Activated naive CD4-positive, alpha-beta T cell (primary cell): ENCODE measurements at places on chromosomes 1 and 21.

DNA sequence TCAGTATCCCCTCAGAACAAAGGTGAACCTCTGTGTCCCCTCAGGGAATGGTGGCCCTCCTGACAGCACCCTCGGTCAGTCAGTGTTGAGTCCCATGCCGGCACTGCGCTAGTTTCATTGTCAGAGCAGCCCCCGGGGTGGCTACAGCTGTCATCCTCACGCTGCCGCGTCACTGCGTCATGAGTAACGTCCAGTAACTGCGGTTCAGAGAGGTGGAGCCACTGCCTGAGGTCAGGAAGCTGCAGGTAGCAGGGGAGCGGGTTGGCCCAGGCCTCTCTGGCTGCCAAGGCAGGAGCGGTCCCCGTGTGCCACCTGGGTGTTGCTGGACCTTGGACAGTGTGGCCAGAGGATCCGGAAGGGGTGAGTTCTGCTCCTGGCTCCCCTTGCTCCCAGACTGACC lies 20.2 kb upstream of the WNT4 start:
- no peak for DNase-seq

GRCh38 chr21:25827513-25827912 lies 92.7 kb downstream of the GABPA start:
- no peak for DNase-seq

DNA sequence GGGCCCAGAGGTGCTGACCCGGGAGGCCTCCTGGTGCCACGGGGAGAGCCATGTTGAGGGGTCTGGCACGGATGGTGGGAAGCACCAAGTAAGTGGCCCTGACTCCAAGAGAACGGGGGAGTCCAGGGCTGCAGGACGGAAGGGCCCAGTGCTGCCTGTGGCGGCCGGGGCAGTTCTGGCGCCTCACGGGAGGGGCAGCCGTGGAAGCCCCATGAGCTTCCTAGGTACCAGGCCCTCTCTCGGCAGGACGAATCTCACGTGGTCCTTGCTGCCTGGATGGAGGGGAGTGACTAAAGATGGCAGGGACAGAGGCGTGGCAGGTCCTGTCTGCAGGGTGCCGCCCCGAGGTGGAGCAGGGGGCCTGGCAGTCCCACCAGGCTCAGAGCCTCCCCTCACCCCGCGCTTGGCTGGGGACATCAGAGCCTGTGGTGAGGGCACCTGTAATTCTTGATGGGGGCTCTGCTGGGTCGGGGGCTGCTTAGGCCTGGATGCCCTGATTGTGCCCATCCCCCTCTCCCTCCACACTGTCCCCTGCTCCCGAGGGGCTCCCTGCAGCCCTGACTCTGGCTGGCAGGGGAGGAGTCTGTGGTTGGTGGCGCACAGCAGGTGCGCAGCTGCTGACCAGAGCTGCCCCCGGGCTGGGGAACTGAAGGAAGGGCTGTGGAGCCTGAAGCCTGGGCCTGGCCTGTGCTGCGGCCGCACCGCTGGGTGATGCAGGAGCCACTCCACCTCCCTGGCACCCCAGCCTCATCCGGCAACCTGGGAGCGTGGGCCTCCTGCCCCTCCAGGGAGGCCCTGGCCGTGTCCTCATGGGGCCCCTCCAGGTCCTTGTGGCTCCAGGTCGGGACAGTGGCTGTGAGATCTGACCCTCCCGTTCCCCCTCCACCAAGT lies 31.4 kb downstream of the POFUT2 start:
- DNase-seq = no peak

DNA sequence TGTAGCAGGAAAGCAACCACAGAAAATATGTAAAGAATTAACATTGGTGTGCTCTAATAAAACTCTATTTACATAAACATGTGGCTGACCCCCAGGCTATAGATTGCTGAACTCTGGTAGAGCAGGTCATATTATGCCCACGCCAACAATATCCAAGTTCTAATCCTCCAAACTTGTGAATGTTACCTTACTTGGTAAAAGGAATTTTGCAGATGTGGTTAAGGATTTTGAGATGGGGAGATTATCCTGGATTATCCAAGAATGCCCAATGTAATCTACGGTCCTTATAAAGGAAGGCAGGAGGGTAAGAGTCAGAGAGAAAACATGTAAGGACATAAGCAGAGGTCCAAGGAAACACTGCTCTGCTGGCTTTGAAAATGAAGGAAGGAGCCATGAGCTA lies 201.0 kb downstream of the USH2A start:
- no peak for DNase-seq

DNA sequence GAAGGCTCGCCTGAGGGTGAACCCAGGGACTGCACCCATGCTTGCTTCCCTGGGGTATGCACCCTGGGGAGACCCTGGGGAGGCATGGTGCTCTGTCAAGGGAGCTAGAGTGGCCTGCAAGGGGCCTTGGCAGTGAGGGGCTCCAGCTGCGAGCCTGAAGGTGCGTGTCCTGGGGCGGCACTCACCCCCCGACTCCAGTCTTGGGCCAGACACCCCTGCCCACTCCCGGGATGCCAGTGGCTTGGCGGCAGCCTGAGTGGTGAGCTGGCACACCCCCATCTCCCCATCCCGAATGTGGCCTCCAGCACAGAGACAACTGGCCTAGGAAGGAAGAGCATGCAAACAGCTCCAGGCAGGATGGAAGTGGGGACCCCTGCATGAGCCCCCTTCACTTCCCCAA lies 2.6 kb downstream of the SUMO3 start:
- no peak for DNase-seq

- DNase-seq = no peak
Observed at GRCh38 chr1:232090816-232091215, 464.2 kb downstream of the DISC1 start.

- DNase-seq = no peak
Observed at GRCh38 chr1:225772323-225772768, 5.3 kb upstream of the SRP9 start.

- no peak for DNase-seq
Observed at GRCh38 chr21:14361958-14362357, 21.0 kb downstream of the HSPA13 start.

DNA sequence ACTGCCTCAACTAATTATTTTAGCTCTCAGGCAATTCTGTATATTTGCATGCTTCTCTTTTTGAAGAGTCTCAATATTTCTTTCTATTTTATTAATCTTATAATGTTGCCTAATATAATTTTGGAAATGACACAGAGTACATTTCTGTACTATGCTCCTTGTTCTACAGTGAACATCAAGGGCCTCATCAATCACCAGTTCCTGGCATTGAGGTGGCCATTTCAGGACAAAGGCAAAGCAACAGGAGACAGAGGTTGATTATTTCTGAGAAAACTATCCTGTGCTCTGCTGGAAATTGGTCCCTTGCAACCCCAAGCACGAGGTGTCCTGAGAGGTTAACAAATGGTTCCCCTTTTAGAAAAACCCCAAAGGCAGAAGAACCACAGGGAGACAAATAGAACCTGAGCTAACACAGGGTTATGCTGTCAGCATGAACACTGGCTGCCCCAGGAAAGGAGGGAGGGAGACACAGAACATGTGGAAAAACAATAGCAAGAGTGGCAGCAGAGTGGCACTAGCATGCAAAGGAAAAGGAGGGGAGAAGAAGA lies 63.9 kb upstream of the VAV3 start:
- no peak for DNase-seq

- DNase-seq = no peak
Observed at GRCh38 chr1:17259233-17259873, 10.5 kb downstream of the PADI3 start.

DNA sequence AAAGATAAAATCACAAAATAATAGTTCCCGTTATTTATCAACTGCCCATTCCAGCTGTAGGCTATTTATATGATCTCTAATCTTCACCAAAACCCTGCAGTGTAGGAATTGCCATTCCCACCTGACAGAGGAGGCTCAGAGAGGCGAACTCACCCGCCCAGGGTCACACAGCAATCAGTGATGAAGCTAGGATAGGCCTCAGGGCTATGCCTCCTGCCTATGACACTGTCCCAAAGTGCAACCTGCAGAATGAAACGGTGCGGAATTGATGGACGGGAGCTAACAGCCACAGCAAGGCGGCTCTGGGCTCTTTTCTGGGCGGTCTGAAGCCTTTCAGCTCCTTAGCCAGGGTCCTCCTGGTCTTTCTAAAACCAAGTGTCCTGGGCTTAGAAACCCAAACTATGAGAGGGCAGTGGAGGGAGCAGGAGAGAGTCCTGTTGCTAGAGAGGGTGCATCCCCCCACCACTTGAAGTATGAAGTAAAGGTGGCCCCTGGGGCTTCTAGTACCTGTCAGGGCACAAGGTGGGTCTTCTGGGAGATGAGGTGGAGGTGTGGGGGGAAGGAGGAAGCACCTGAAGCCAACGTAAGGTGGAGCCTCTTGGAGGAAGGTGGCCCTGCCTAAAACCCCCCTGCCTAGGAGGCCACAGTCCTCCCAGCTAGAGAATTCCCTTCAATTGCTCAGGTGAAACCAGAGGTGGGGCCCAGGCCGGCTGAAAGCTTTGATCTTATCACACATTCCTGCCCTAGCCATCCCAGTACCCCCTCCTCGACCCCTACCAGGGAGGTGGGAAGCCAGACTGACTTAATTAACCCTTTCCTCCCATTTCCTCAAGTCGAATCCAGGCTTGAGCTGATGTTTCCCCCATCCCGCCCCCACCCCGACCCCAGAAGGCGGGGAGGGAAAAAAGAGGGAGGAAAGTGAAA lies 14.8 kb downstream of the HSPG2 start:
- no peak for DNase-seq

DNA sequence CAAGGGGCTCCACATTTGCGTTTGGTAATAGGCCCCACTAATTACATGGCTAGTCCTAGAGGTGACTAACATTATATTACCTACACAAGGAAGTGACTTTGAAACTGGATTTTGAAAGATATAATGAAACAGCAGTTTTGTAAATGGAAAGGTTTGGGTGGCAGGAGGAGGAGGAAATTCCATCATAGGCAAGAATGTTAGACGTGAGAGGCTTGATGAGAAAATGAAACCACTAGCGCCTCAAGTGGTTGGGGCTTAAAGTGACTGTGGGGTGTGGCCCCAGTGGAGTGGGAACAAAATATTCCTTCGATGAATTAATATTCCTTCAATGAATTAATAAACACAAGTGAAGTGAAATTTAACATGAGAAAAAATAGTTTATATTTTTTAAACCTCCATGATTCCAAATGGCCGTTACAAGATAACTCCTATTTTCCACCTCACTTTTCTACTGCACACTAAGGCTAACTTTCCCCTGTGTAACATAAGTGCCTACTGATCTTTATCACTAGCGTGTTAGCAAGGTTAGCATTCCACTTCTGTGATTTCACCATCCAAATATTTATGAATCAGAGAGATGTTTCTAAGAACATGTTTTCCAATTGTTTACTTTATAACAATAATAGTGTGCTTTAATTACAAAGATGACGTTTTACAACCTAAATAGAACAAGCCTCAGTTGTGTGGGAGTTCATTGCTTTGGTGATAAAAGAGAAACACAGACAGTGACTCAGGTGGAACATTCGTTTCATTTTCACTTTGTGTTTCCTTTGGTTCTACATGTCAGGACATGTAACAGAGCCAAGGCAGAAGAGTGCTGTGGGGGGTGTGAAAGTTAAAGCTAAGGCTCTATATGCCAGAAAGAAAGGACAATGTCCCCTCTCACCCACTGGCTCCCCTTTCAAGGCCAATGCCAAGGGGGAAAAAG lies 12.5 kb upstream of the ATF3 start:
- DNase-seq = no peak

DNA sequence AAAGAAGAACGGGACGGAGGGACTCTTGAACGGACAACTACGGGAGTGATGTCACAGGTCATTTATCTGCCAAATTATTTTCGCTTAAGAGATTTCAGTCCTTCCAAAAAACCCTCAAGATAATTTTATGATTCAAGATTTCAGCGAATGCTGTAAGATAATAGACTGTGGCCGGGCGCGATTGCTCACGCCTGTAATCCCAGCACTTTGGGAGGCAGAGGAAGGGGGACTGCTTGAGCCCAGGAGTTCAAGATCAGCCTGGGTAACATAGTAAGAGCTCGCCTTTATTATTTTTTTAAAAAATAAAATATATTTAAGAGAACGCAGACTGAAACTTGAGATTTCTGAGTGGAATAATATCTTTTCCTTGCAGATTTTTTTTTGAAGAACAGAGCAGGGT lies 609 bp downstream of the RWDD2B start:
- no peak for DNase-seq

DNA sequence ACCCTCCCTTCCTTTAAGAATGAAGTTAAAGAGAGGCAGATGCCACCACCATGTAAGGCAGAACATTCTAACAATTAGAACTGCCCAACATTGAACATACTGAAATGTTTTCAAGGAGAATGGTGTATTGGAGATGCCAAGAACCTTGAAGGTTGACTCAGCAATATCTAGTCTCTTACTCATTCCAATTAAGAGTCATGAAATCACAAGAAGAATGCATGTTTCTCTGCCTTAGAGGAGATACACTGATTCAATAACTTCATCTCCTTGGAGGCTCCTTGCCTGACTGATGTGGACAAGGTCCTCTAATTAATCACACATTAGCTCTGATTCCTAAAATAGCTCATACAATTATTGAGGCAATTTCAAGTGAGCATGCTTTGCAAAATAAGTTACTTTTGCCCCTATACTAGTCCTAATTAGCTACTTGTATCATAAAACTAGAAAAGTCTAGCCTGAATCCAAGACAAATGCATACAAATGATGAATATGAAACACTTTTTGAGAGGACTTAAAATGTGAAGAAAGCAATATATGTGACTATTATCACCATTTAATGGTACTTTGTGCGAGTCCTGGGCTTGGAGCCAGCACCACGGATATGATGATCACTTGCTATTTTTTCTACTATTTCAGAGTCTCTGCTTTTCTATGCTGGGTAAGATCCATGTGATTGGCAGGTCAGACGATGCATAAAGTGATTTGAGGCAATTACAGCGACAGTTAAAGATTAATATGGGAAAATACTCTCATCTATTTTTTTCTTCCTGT lies 114.5 kb downstream of the DSCAM start:
- no peak for DNase-seq

GRCh38 chr1:181818943-181819342 lies 242.6 kb downstream of the ZNF648 start:
- no peak for DNase-seq

- no peak for DNase-seq
Observed at GRCh38 chr1:109255097-109255651, 5.8 kb downstream of the CELSR2 start.

DNA sequence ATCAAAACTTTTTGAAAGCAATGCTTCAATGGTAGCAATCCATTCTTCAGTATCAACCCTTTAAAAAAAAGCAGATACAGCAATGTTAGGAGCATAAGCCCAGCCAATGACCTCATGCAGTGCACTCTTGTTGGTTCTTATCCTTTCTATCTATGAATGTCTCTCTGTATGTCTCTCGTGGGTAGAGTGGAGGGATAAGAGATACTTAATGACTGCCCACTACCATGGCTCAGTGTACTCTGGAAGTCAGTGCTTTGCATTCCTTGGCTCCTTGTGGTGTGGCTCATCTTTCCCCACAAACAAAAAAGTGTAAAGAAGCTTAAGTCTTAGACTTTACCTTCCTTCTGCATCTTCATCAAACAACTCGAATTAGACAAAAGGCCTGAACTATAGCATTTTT lies 50.3 kb downstream of the PCSK9 start:
- no peak for DNase-seq

- DNase-seq = no peak
Observed at GRCh38 chr1:7290971-7291970, 479.8 kb upstream of the VAMP3 start.
